ENCODE measurements at places on chromosomes 7 and 10.

DNA sequence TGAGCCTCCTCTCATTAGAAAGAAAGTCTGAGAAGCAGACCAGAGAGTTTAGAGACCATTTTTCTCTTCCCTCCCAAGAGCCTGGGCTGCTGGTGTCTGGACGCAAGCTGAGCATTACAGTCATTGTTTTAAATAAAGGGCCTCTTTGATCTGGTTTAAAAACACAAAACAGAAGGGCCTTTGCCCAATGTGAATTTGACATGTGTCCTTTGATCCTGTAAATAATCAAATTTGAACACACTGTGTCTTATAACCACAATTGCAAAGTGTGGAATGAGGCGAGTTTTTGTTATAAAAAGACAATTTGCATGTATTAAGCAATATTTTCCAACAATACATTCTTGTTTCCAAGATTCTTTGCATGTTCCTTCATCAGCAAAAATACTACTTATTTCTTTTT, 158.5 kb downstream of the C7orf25 start:
- DNase-seq: no peak

DNA sequence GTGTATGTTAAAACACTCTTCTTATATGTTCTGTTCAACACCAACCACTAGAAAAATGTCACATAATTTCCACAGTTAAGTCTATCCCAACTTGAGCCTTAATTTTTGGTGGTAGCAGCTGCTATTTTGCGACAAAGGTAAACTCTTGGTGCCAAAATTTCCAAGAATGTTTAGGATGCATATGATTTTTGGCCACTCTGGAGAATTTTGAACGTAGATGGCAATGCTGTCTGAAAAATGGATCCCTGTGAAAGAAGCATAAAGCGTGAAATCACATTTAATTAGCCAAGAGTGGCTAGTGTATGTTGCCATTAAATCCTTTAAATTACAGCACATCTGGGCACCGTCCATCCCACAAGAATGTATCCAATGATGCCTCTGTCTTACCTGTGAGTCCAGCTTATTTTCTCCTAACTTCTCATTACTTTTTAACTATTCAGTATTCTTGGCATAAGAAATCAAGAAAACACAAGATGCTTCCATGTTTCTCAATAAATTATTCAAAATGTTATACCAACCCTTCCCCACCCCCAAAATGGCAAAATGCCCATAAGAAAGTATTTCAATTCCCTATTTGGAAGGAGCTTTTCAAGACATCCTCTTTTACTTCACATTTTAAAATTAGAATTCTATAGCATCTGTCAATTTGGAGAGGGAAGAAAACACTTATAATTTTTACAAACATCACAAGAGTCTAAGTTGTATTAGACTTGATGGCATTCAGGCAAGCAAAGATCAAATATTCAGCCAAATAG, 12.4 kb downstream of the PTPRZ1 start:
- DNase-seq: no peak

- DNase-seq: no peak
Measured at GRCh38 chr10:73226663-73227062, 20.4 kb downstream of the DNAJC9 start.

DNA sequence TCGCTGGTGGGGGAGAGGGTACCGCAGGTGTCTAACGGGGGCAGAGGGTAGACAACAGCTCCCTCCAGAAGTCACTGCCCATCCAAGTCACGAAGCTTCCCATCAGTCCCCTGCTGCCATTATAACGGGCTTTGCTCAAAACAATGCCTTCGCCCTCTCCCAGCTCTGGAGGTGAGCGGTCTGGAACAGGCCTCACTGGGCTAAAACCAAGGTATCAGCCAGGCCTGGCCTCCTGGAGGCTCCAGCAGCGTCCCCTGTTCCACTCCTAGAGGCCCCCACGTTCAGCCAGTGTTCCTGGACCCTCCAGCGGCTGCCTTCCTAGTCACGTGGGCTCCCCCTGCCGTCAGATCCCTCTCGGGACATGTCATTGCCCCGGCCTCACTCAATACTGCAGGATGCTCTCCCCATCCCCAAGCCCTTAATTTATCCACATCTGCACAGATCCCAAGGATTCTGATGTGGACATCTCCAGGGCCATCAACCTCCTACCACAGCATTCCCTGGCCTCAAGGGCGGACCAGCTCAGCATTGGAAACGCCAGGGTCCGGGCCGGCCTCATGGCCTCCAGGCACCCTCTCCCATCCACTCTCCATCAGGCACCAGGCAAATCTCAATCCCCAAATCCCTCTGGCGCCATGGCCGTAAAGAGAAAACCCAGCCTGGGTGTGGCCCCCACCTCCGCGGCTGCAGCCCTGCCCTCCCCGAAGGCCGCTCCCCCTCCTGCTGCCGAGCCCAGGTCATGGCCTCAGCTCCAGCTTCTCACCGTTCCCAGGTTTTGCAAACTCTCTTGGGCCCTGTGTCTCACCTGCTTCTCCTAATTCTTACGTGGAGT, 104.1 kb upstream of the FAM20C start:
- no peak for DNase-seq

GRCh38 chr10:10418387-10418786, 599.3 kb upstream of the CELF2 start:
- no peak for DNase-seq

GRCh38 chr7:754531-755412, 27.7 kb upstream of the PRKAR1B start:
- no peak for DNase-seq

DNA sequence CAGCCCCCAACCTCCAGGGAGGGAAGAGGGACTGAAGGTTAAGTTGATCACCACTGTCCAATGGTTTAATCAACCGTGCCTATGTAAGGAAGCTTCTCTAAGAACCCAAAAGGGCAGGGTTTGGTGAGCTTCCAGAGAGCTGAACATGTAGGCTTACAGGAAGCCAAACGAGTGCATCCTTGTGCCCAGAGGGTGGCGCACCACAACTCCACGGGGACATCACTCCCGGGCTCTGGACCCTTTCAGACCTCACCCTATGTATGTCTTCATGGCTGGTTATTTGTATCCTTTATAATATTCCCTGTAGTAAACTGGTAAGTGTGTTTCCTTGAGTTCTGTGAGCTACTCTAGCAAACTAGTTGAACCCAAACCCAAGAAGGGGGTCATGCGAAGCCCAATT, 11.5 kb upstream of the NFKB2 start:
- no peak for DNase-seq

GRCh38 chr10:19119191-19119590, 70.6 kb downstream of the MALRD1 start:
- no peak for DNase-seq

GRCh38 chr10:132707121-132707775, 78.7 kb downstream of the NKX6-2 start:
- no peak for DNase-seq

- DNase-seq: no peak
Measured at GRCh38 chr10:84563868-84564267, 235.5 kb downstream of the CCSER2 start.

DNA sequence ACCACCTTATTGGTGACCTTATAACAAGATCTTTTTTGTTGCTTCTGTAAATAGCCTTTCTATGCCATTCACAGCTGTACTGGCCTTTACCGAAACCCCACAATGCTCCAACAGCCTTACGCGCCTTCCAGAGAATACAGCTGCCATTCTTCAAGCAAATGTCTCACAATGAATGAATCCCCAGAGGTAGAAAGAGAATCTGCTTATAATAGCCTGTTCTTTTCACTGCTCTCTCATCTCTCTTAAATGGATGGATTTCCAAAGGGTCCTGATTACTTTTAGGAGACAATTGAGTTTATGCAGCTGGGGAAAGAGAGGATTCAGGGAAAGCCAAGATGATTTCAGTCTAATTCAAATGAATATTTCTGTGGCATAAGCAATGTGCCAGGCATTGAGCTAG, 183.1 kb upstream of the PDE1C start:
- no peak for DNase-seq

- DNase-seq: no peak
Measured at GRCh38 chr7:116805100-116805544, 57.3 kb upstream of the CAPZA2 start.

- DNase-seq: no peak
Measured at GRCh38 chr7:102153599-102153946, 133.1 kb upstream of the SH2B2 start.

- DNase-seq: no peak
Measured at GRCh38 chr10:86225103-86225782, 141.4 kb downstream of the GRID1 start.

DNA sequence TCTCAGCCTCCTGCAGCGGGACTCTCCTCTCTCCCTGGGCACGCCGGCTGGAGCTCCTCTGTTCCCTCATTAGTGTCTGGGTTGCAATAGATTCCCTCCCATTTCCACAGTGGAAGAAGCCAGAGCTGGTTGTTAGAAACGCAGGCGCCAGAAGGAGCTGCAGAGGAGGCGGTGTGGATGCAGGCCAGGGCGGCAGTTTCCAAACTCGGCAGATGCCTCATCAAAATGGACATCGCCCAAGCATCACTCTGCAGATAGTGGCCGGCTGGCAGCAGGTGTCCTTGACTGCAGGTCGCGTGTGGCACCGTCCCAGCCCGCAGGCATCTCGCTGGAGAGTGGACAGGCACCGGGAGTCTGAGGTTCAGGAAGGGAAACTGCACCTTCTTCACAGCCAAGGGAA, 201.8 kb downstream of the TCERG1L start:
- no peak for DNase-seq

- DNase-seq: no peak
Measured at GRCh38 chr7:36175886-36176285, 22.8 kb downstream of the EEPD1 start.

- no peak for DNase-seq
Measured at GRCh38 chr7:158373476-158374133, 214.0 kb downstream of the PTPRN2 start.

- no peak for DNase-seq
Measured at GRCh38 chr7:29480451-29480850, 83.2 kb upstream of the PRR15 start.

DNA sequence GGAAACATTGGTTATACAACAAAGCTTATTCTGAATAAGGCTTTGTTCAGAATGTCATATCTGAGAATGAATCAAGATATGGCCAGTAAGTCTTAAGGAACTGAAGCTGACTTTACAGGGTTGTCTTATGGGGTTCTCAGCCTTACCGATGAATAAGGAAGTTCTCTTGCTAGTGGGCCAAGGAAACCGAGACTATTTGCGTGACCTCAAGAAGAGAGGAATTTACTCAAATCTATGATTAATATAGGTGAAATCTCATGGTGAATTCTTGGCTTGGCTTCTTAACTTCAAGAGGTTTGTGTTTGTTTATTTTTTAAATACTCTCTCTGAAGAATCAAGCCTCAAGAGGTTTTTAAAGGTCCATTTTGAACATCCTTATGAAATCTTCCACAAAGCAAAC, 4.7 kb upstream of the MRLN start:
- no peak for DNase-seq

DNA sequence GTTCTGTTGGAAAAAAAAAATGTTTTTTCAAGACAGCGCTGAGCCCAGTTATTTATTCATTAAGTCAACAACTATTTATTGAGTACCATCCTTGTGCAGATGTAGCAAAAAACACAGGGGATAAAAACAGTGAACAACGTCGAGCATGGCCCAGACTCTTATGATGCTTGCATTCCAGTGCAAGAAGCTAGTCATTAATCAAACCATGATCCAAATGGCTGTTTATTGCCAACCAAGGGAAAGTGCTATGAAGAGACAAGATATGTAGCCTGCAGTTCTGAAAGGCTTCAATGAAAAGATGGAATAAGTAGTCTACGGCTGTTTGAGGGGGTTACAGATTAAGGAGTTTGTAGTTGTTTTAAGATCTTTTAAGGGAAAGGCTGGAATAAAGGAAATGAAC, 262.3 kb downstream of the NEBL start:
- DNase-seq: no peak

- no peak for DNase-seq
Measured at GRCh38 chr10:49280001-49280408, 19.0 kb upstream of the C10orf71 start.

DNA sequence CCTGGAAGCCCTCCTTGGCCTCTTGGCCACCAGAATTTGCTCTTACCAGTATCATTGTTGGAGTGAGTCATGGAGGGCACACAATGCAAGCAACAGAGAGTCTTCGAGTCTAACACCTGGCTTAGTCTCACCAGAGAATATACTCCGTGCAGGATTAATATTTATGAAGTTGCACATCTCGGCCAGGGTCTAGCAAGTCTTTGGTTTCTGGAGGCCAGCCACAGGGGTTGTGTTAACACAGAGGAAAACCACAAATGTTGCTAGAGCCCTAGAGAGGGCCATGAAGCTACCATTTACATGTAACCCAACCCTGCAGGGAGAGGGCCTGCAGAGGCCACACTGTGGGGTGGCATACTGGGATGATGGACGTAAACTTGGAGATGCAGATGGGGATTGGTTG, 71.8 kb downstream of the MTPN start:
- DNase-seq: no peak

DNA sequence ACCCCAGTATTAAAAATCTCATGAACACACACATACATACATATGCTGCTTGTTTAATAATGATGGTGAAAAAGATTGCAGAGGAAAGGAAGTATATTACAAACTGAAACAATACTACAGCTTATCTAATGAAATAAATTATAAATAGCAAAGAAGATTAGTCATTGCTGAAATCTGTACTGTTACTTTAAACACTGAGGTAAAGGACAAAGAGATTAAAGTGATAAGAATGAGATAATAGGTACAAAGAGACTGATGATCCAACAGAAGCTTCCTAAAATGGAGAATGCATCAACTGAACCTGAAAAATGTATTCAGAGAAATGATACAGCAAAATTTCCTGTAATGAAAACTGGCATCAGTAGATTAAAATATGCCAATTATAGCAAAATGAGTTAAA, 91.5 kb upstream of the KCND2 start:
- no peak for DNase-seq

DNA sequence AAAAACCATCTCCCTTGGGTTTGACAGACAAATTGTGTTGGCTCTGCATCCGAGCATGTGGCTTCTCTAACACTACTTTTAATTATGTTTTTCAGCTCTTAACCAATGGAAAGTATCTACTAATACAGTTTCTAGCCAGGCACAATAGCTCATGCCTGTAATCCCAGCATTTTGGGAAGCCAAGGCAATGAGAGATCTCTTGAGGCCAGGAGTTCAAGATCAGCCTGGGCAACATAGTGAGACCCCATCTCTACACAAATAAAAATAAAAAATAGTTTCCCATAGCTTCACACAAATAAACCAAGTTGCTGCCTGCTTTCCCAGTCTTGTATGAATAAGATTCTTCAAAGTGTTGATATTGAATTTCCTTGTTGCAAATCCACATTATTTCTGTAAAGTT, 13.8 kb upstream of the ARHGAP12 start:
- no peak for DNase-seq

GRCh38 chr10:63204667-63205391, 71.7 kb downstream of the NRBF2 start:
- no peak for DNase-seq

Measured in stimulated activated CD8-positive, alpha-beta memory T cell treated with anti-CD3 and anti-CD28 coated beads, Interleukin-4, amount 100 ng/mL, for 1 hour (primary cell).